ENCODE measurements at places on chromosomes 7 and 10.
A peak's percentile ranks its signal among the peaks of the same experiment; 100 is the strongest.

GRCh38 chr10:98045785-98046389 lies 15.5 kb upstream of the CRTAC1 start:
- peak; percentile 39 for DNase-seq

DNA sequence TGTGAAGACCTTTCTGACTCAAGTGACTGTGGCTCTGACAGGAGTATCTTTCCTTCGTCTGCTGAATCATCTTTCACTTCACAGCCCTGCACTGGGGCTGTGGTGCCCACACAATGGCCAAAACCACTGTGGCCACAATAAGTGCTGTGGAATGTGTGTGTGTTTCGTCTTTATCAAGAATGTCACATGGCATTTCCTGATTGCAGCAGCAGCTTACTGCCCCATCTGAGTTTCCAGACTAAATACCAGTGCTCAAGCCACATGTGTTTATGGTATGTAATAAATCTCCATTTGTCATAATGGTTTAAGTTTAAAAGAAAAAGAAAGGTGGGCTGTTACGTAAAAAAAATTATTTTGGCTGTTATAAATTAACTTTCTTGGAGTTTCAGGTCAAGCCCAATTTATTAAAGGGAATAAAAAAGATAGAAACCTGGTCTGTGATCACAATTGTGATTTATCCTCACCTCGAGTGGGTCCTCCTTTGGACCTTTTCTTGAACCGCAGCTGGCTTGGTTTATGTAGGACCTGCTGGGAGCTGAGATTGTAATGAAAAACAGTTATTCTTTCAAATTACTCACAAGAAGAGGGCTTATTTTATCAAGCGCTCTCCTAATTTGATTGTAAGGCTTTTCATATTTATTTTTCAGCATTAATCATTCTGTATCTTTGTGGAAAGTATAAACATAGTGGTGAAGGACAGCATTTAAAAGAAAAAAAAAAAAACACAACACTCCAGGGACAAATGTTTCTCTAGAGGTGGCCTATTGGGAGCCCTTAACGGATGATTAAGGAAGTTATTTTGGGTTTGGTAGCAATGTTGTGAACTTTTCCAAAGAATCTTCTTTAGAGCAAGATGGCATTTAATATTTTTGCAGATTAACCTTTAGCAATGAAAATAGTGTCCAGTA lies 116.2 kb downstream of the LRMDA start:
- DNase-seq: peak; percentile 79

DNA sequence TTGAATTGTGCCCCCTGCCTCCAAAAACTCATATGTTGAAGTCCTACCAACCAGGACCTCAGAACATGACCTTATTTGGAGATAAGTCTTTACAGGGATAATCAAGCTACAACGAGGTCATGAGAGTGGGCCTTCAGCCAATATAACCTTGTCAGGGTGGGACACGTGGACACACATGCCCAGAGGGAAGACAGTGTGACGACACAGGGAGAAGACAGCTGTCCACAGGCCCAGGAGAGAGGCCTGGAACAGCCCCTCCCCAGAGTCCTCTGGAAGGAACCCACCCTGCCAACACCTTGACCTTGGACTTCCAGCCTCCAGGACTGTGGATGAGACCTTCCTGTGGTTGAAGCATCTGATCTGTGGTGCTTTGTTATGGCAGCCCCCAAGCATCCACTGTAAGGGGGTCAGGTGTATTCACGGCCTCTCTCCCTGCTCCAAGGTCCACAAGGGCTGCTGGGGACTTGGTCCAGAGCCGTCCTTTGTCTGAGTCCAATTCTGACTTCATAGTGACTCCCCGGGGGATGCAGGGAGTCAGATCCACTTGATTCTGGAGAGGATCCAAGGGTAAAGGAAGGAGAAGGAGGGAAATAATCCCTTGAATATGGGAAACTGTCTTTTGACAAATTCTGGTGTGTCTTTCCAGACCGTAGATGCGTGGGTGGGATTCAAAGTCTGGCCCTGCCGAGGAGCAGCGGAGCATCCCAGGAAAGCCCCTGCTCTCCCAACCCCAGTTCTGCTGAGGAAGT lies 7.0 kb downstream of the CALML3 start:
- no peak for DNase-seq

DNA sequence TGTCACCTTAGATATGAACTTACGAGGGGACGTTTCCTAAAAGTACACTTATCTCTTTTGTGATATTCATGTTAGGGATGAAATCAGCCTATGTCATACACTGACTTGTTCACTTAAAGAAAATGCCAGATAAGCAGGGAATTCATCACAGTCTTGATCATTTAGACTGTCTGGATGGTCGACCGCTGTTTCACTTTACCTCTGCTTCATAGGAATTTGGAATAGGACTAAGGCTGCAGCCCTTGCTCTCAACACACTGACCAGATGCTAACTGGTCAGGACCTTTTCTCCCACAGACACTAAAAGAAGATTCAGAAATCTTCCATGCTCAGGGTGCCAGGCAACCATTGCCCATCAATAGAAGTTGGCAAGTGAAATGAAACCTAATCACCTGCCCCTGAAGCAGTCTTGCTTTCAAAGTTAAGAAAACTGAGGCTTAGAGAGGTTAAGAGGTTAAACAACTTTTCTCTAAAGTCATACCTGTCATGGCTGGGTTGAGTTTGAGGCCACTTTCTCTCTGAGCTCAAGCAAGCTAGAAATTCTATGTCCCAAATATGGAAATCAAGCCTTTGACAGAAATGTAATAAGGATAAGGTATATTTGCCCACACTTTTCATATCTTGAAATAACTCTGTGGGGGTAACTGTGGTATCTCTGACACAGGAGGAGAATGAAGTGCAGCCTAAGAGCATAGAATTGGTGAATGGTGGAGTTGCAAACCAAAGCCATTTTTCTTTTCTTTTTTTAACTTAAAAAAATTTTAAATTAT lies 77.1 kb downstream of the MAP3K8 start:
- DNase-seq: no peak

- no peak for DNase-seq
These were observed 92.3 kb downstream of the CCDC7 start for GRCh38 chr10:32538256-32538655.

GRCh38 chr10:35210961-35211360 lies 84.3 kb downstream of the CREM start:
- DNase-seq: no peak

DNA sequence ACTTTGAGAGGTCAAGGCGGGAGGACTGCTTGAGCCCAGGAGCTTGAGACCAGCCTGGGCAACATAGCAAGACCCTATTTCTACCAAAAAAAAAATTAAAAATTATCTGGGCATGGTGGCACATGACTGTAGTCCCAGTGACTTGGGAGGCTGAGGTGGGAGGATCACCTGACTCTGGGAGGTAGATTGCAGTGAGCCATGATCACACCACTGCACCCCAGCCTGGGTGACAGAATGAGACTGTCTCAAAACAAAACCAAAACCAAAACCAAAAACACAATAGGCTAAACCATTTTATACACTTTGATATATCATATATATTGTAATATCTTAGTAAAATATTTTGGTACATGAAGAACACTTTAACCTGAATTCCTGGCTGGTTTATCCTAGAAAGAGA lies 101.6 kb downstream of the RAPGEF5 start:
- no peak for DNase-seq

GRCh38 chr7:91193141-91193540 lies 71.1 kb upstream of the FZD1 start:
- peak; percentile 61 for DNase-seq

DNA sequence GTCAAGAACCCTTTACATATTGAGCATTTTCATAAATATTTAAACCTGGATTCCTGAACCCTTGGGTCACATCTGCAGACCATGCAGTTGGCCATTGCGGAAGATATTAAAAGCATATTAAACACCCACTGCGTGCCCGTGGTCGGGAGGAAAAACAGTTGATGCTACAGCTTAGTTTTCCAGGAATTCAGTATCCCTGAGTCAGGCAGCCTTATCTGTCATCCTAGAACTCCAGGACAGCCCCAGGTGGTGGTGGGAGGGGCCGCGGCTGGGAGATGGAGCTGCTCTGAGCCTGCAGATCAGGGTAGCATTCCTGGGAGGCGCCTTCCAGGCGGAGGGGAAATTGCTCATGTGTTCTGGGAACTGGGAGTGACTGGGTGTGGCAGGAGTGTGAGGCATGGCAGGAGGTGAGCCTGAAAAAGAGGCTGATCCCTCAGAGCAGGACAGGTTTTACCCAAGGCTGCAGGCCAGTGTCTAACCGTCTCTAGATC lies 222.9 kb upstream of the SH2B2 start:
- peak; percentile 82 for DNase-seq

GRCh38 chr10:24952143-24952706 lies at the start of gene PRTFDC1:
Gene PRTFDC1 (minus strand): TSS chr10:24952606. CDS start chr10:24952575, 31 bp downstream.
- DNase-seq: peak; percentile 16

- DNase-seq: peak; percentile 77
These were observed 33.5 kb downstream of the HTRA1 start for GRCh38 chr10:122494833-122495232.

DNA sequence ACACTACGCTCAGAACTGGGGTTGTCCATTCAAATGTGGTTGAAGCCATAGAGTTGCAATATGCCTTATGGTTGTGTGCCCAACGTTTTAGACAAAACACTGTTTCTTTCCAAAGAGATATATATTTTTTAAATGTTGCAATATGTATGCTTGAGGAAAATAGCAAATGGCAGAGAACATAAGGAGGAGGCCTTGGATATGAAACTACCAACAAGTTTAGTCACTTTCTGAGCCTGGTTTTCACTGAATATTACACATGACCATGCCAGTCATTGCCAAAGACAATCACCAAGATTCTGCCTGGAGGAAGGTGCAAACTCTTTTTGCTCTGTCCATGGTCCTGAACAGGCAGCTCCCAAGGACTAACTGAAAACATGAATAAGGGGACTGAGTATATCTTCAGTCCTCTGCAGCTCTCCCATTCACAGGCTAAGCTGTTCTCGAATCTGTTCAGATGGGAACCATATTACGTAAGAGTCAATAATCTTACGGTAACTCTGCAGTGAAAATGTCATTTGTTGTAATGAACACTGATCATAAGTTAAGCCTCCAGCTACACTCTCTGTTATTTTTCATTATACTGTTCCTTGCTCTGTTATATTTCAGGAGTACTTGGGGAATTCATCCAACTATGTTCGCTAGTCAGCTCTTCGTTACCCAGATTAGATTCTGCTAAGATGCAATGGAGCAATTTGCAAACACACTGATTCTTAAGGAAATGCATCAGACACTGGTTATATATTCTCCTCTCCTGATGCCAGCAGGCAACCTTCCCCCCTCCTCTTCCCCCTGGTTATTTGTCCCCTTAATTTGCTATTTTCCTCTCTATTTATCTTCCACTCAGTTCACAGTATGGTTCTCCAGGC lies 90.7 kb upstream of the C1QL3 start:
- DNase-seq: peak; percentile 57

DNA sequence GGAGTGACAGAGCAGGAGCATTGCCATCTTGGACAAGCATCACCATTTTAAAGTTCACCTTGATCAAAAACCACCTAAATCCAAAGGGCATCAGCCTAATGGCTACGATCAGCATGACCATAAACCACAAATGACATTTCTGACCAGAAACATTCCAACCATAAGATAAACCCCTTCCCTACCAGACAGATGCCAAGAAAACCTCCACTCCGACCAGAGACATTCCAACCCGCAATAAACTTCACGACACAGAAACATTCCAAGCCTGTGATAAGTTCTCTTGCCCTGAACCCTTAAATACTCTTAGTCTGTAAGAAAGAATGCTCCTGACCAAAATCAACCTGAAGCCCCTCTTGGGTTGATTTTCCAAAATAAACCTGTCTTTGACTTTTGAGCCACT lies 606.9 kb downstream of the POM121L12 start:
- DNase-seq: no peak

DNA sequence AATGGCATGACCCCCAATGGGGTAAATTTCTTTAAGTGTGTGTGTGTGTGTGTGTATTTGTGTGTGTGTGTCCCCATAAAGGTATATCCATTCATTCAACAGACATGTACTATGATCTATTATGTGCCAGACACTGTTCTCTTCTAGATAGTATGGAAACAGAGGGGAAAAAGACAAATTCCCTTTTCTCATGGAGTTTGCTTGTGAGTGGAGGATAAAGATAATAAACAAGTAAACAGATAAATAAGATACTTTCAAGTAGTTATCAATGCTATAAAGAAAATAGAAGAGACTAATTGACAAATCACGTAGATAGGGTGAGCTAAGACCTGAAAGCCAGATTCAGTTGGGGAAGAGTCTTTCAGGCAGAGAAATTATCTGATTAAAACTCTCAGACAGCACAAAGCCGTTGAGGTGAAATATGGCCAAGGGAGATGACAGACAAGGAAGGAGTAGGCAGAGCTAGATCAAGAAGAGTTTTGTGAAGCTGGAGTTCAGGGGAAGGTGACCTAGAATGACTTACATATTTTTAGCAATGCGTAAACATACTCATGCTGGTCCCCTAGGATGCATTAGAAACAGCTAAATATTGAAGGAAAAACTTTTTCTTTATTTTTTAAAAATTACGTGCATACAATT lies 45.2 kb upstream of the DMTF1 start:
- DNase-seq: no peak

DNA sequence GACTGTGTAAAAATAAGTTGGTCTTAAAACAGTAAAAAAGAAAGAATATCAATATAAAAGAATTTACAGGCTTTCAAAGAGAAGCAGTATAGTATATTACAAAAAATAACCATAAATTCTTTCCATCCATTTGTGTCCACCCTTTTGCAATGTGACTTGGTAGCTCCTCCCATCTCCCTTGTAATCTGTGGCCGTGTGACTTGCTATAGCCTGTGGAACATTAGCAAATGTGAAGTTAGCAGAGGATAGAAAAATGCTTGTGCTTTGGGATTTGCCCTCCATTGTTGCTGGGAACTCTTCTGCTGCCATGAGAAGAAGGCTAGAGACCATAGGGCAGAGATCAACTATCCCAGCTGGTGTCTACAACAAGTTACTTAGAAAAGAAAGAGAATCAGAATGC lies 30.2 kb downstream of the KLHL7 start:
- DNase-seq: no peak

- DNase-seq: peak; percentile 63
These were observed 484 bp upstream of the MSRB2 start for GRCh38 chr10:23094786-23095403.

GRCh38 chr7:2433713-2434550 lies 30.5 kb downstream of the CHST12 start:
- no peak for DNase-seq

- no peak for DNase-seq
These were observed 12.4 kb upstream of the CAMK2G start for GRCh38 chr10:73886661-73887293.

DNA sequence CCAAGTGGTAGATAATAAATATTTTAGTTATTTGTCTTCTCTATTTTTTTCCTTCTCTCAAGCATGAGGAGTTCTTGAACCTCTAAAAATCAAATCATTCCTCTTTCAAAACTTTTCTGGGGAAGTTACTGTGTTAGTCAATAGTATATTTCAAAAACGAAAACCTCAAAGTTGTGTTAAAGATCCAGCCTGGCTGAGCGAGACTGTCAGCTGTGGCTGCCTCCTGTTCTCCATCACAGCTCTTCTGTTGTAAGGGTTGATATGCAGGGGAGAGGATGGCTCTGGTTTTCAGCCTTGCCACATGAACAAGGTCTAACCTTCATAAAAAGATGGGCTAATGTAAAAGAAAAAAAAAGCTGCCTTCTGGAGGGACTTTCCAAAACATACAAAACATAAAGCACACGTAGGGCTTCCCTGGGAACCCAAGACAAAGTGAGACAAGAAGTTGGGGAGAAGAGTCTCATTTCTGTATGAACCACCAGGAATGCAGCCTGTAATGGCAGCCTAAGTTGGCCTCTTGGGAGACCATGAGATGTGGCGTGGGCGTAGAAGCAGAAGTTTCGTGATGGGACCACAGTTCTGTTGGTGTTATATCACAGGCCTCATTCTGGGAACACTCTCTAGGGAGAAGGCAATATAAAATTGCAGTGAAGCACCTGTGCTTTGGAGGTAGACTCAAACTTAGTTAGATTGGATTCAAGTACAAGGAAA lies 77.9 kb upstream of the FHIP2A start:
- DNase-seq: no peak
